Right renal pelvis (tissue), 4 donors: ENCODE measurements at places on chromosomes 6 and 20.

GRCh38 chr20:33444797-33445560 lies 1.4 kb upstream of the SNTA1 start:
- no peak for DNase-seq

DNA sequence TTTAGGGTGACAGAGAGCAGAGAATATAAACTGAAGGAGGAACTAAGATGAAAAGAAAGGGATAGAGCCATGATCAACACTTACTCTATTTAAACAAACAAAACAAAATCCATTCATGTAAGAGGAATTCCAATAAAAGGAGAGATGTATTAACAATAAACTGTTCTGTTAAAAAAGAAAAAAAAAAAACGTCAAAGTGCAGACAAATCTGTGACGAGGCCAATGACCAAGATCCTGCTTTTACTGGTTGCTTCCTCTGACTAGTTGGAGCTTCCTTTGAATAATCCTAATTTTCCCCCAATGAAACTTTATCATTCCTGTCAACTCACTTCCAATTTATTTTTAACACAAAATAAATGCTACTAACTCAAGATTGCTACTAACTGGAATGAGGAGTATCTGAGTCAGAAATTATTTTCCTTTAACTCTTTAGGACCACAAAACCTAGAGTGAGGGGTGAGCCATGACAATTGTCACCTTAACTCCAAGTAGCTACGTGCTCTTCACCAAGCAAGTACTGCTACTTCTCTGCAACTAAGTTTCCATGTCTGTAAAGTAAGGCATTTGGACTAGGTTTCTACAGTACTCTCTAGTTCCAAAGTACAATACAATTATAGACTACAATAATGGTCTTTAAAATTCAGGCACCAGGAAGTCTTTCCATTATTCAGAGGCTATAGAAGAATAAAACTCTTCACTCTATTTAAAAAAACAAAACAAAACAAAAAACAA lies 152.0 kb downstream of the PTPRK start:
- no peak for DNase-seq

GRCh38 chr6:56536536-56536935 lies 106.2 kb downstream of the DST start:
- DNase-seq = no peak

DNA sequence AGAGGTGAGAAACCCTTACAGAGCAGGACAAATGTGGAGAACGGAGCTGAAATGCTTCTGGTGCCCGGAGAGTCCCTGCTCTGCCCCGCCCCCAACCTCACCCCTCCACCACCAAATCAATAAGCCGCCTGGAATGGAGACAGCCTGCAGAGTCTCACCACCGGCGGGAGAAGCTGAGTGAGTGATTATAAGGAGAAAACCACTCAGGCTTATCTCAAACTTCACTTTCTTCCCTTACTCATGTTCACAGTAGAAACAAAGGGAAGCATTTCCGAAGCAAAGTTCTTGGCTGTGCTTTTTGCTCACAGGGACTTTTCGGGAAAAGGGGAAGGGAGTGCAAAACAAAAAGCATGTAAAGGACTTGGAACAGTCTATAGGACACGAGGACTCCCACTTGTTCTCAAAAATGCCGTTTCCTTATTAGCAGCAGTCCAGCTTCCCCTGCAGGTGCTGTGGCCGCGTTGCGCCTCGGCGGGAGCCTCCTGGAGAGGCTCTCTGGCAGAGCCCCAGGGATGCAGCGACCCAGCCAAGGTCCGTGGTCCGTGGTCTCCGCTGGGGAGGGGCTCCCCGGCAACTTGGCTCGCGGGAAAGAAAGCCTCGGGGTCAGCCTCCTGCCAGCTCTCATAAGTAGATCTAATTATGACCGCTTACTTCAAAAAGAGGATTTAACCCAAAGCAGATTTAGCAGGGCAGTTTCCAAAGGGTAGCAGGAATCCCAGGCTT lies 64.8 kb upstream of the TMEM30A start:
- DNase-seq = peak; percentile 12

GRCh38 chr20:50731930-50732690 lies 730 bp downstream of the PARD6B start:
- no peak for DNase-seq
